ENCODE measurements at places on chromosomes 7 and 10.

- peaks cover 60% of the 10 kb centered on the region for H3K4me1 ChIP-seq
- no peaks in the 10 kb centered on the region for H3K27me3 ChIP-seq
- H3K36me3 ChIP-seq = no peaks in the 10 kb centered on the region
Measured at GRCh38 chr10:102646610-102647442, 2.5 kb downstream of the TRIM8 start.

DNA sequence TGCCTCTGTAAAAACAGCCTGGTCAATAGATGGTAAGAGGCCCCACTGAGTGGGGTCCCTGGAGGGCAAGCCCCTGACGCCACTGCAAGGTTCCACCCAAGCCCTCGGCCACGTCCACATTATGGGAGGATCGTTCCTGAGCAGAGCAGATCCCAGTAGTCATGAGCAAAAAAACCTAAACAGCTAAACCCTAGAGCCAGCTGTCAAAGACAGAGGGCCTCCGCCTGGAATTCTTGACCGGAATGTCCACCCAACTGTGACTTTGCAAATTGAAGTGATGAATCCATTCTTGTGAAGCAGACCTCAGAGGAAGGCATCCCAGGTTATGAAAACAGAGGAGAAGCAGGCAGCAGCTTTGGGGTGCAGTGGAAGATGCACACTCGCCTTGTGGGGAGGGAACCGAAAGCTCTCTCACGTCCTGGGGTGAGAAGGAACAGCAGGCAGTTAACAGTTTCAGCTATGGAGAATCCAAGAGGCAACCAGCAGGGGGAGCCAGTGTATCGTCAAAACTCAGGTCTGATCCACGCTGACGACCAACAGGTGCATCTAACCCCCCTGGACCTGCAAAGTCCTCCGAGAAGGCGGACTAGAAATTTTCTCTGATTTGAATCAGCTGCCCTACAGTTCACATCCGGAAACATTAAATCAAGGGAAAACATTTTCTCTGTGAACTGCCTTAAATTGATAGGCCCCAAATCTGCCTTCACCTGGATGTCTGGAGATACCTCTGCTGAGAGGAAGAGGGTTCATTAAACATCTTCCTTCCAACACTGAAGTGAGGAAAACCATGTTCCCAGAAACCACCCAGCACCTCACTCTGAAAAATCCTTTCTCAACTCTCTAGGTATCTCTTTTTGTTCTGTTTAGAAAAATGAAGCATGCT is 139.1 kb upstream of the PFKP start:
- H3K27ac ChIP-seq = no peak overlapping the region
- H3K27me3 ChIP-seq = no peaks in the 10 kb centered on the region
- H3K4me3 ChIP-seq = no peak overlapping the region
- no peaks in the 10 kb centered on the region for H3K4me1 ChIP-seq
- DNase-seq = no peak
- H3K36me3 ChIP-seq = no peaks in the 10 kb centered on the region

DNA sequence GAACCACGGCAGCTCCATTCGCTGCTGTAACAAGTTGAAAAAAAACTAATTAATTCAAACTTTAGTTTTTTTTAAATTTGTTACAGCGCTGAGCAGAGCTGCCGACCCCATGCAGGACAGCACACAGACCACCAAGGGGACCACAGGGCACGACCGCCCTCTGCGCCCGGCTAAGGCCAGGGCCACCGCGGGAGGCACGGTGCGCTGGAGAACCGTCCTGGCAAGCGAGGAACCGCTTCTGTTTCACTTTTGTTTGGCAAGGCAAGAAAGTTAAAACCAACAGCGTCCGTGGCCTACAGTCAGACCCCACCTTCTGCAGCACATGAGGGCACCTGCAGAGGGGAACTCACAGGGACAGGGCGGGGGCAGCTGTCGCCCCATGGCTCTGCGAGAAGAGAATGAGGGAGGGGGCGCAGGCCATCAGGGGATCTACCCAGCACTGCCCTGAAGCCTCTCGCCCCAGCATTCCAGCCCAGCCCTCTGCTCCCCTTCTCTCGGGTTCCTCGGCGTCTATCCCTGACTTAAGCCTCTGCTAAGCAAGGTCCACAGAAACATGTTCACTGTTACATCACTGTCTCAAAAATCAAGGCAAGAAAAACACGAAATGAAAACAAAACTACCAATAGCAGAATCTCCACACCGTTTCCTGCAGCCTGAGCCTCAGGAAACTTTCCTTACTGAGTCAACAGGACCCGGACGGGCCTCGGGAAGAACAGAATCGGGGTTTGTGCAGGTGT is 204.4 kb downstream of the DIP2C start:
- peak overlapping the region; percentile 38 for H3K4me3 ChIP-seq
- peaks cover 45% of the 10 kb centered on the region for H3K4me1 ChIP-seq
- H3K27ac ChIP-seq = peak overlapping the region; percentile 64
- no peaks in the 10 kb centered on the region for H3K27me3 ChIP-seq
- H3K36me3 ChIP-seq = no peaks in the 10 kb centered on the region

GRCh38 chr10:59830601-59831259 is 75.6 kb downstream of the CCDC6 start:
- H3K4me1 ChIP-seq = peaks cover 23% of the 10 kb centered on the region
- H3K4me3 ChIP-seq = no peak overlapping the region
- no peak for DNase-seq
- H3K27me3 ChIP-seq = no peaks in the 10 kb centered on the region
- H3K27ac ChIP-seq = no peak overlapping the region

DNA sequence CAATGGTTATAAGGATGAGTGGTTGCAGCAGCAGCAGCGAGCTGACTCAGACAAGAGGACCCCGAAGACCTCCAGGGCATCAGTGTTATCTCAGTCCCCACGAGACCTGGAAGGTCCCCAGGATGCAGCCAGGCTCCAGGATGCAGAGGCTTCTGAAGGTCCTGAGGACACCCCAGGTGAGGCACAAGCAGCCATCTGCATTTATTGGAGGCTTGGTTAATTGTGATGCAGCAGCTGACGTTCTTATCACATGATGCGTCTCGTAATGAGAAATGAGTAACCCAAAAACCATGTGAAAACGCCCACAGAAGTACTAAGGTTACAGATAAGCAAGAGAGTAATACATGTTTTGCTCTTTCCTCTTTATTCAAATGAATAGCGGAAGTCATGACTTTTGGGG is 17.4 kb downstream of the C7orf57 start:
- H3K4me3 ChIP-seq = no peak overlapping the region
- no peaks in the 10 kb centered on the region for H3K27me3 ChIP-seq
- no peak overlapping the region for H3K27ac ChIP-seq
- no peaks in the 10 kb centered on the region for H3K4me1 ChIP-seq

DNA sequence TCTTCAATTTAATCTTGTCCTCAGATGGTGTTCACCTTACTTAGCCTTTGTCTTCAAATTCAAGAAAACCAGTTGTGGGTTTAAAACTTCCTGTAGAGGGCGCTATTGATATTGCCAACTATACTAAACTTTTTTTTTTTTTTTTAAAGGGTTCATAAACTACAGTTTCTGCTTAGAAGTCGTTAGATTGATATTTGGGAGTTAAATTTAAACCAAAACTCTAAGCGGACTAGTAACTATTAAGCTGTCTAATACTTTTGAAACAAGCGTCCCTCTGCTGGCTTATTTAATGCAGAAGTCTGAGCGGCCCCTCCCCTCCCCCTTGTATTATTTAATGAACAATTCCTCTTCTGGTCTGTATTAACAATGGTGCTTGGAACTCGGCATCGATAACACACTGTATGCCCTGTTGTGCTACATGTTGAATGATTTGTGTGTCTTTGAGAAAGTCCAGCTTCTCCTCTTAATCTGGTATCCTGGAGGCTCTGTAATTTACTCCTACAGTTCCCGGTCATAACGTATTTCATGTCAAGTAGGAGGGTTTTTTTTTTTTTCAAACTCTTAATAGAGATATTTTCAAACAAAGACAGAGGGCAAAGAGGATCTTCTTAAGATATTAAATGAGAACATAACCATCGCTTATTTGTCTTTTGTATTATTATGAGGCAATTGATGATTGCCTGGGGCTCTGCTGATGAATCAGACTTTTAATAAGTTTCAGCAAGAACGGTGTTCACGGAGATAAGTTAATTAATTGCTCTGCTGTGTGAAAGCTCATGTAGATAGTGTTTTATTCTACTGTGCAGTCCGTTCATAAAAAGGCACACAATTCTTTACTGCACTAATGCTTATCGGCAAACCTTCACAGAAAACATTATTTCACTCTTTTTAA is 22.6 kb upstream of the CREB5 start:
- H3K27ac ChIP-seq = peak overlapping the region; percentile 45
- no peaks in the 10 kb centered on the region for H3K36me3 ChIP-seq
- H3K27me3 ChIP-seq = no peaks in the 10 kb centered on the region
- H3K4me1 ChIP-seq = no peaks in the 10 kb centered on the region
- peak overlapping the region; percentile 39 for H3K4me3 ChIP-seq
- DNase-seq = no peak

DNA sequence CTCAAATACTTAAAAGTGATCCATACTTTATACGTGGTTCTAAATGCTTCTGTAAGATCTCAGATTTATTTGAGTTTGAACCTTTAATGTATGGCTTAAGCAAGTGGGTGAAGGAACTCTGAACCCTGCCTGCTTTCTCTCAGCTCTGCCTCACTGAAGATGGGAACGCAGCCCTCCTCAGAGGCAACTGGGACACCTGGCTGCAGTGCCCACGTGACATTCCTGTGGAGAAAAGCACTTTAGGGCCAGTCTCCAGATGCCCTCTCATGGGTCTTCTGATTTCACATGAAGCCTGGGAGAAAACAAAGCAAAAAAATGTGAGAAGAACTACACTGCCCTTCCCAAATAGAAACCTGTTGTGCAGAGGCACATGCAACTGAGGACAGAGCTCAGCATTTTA is 242.6 kb upstream of the ANKRD30A start:
- no peaks in the 10 kb centered on the region for H3K36me3 ChIP-seq
- H3K4me3 ChIP-seq = no peak overlapping the region
- no peak for DNase-seq

DNA sequence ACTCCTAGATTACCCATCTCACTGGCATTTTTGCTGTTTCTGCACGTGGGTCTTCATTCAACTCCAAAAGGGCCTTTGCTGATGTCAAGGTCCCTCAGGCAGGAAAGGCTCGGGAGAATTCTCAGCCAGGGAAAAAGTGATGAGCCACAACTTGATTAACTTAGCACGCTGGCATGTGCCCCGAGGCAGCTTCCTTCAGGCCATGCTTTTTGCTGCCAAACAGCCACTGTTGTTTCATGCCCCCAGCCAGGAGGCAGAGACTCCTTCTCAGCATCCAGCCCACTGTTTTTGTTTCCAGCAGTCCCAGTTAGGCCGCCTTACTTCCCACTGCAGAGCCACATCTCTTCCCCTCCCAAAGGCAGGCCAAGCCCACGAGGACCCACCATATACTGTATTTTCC is 266.5 kb upstream of the YAE1 start:
- H3K27ac ChIP-seq = no peak overlapping the region
- H3K27me3 ChIP-seq = no peaks in the 10 kb centered on the region
- no peaks in the 10 kb centered on the region for H3K36me3 ChIP-seq

DNA sequence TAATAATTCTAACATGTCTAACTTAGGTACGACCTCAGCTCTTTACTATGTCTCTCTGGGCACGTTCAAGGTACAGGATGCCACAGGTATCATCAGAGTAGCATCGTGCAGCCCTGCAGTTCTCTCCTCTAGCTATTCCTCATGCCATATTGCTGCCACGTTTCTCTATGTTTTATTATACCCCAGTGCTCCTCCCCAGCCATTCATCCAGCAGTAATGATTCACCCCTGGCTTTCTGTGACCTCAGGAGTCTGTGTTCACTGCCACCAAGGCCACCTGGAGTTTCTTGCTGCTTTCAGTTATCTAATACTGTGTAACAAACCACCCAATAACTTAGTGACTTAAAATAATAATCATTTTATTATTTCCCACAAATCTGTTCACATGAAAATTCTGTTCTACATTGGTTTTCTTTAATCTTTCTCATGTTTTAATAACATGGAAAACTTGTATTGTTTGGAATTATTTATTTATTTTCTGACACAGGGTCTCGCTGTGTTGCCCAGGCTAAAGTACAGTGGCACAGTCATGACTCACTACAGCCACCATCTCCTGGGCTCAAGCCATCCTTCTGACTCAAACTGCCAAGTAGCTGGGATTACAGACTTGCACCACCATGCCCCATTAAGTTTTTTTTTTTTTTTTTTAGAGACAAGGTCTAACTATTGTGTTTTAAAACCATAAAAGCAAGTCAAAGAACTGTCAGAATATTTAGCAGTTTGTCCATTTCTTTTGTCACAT is 21.8 kb downstream of the REEP3 start:
- no peaks in the 10 kb centered on the region for H3K27me3 ChIP-seq
- peaks cover 8% of the 10 kb centered on the region for H3K4me1 ChIP-seq
- no peaks in the 10 kb centered on the region for H3K36me3 ChIP-seq
- DNase-seq = no peak
- no peak overlapping the region for H3K27ac ChIP-seq

- H3K36me3 ChIP-seq = no peaks in the 10 kb centered on the region
- H3K27me3 ChIP-seq = no peaks in the 10 kb centered on the region
- H3K4me1 ChIP-seq = no peaks in the 10 kb centered on the region
Measured at GRCh38 chr10:46270086-46270811, 16.5 kb upstream of the ANTXRL start.

DNA sequence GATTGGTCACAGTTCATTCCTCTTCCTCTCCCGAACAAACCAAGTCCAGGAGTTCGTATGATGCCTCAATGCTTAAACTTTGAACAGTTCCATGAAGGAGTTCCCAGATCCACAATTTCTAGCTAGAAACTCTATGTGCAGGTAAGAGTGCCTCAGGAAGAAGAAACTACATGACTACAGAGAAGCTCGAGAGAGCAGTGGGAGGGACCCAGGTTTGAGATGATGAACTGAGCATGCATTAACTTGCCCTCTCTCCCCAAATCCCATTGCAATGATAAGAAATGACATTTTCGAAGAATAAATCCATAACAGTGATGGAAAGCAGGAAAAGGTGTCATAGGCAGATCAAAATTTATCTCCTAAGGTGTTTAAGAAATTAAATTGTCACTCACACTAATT is 140.6 kb upstream of the JCAD start:
- no peak overlapping the region for H3K27ac ChIP-seq
- H3K4me1 ChIP-seq = no peaks in the 10 kb centered on the region

- H3K27me3 ChIP-seq = no peaks in the 10 kb centered on the region
- H3K4me3 ChIP-seq = no peak overlapping the region
- H3K4me1 ChIP-seq = peaks cover 16% of the 10 kb centered on the region
- H3K36me3 ChIP-seq = no peaks in the 10 kb centered on the region
- H3K27ac ChIP-seq = no peak overlapping the region
Measured at GRCh38 chr10:3872712-3873329, 87.8 kb upstream of the KLF6 start.

Data from vagina (tissue), 2 donors.